CD4-positive, alpha-beta T cell treated with Interleukin-21 for 1 hour (primary cell): ENCODE measurements at places on chromosomes 3 and 15.

- DNase-seq, result no peak
Measured at GRCh38 chr15:59200560-59200959, 6.1 kb upstream of the LDHAL6B start.

DNA sequence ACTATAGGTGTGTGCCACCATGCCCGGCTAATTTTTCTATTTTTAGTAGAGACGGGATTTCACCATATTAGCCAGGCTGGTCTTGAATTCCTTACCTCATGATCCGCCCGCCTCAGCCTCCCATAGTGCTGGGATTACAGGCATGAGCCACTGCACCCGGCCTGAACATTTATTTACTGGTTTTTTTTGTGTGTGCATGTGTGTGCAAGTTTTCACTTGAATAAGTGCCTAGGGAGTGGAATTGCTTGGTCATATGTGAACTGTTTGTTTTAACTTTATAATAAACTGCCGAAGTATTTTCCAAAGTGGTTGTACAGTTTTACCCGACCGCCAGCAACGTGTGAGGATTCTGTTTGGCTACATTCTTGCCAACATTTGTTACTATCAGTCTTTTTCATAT is 14.1 kb downstream of the BBS4 start:
- DNase-seq, result no peak

DNA sequence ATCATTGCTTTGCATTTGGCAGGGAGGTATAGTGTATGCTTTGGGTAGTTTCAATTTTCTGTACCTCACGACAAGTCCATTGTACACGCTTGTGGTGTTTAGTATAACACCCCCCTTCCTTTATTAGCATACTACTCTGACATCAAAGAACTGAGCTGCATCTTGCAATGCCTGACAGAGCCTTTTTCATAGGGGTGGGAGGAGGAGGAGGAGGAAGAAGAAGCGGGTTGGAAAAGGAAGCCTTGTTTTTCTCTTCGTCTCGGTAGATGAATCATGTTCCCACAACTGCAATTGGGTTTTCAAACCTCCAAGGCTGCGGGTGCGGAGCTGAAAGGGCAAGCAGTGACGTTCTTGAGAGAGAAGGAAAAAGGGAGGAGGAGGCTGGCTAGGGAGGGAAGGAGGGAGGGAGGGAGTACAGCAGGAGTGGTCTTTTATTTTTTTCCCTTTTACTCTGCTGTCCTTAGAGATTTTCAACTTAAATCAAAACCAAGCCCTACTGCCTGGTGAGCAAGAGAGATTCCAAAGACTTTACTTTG is 175.7 kb downstream of the KLHL25 start:
- DNase-seq, result peak; percentile 71

DNA sequence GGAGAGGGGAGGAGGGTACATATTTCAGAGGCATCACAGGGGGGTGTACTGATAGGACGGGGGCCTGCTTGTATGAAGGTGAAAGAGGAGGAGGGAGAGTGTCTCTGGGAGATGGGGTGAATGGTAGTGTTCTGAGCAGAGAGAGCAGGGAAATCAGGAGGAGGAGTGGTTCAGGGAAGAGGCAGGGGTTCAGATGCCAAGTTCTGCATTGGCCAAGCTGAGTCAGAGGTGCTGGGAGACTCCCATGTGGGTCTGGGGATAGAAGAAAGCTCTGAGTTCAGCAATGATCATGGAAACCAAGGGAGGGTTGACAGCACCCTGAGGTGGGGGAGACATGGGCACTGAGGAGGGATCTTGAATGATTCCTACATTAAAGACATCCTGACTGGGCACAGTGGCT is 3.0 kb downstream of the CYP8B1 start:
- DNase-seq, result no peak

- peak; percentile 56 for DNase-seq
Measured at GRCh38 chr15:73265536-73266153, 103.1 kb downstream of the HCN4 start.

DNA sequence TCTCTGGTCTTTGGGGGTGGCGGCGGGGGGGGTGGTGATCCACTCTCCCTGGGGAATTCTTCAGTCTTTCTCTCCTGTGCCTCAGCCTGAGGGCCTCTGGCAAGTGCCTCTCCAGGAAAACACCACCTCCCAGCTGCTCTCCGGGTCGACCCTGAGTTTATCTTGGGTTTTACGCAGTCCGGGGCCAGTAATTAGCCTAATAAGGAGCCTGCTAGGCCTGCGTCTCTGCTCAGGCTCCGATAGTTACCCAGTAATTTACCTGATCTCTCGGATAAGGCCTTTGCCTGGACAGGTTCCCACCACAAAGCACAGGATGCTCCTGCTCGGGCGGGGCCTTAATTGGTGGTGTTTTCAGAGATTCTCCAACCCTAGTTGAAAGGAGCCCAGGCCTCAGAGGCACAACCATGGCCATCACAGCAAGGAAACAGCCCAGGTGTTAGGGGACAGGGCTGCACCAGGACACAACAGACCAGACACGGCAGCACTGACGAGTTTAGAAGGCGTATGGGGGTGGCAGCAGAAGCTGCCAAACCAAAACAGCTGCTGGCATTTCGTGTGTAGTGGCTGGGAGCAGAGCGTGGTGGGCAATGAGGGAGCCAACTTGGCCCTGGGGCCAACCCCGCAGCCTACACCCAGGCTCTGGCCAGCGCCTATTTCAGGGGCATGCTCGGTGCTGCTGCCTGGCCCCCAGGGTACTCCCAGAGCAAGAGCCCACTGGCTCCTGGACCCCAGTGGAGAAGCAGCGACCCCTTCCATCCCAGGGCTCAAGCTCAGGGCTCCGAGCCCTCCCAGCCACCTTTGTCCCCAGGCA is 71.4 kb downstream of the KLF13 start:
- DNase-seq, result no peak

DNA sequence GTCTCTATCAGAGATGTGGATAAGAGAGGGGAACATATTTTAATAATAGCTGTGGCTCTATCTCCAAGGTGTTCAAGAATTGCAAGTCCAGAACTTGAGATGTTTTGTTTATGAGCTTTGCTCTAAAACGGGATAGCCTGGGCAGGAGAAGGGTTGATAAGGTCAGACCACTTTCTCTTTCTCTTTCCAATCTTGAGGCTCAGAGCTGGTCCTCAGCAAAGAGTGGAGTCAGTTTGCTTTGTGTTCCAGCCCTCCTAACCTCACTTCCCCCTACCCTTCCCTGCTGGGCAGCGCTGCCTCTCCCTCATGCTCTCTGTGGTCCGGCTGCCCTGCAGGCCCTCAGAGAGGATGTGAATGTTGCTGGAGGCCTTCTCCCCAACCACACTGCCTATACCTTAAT is 13.8 kb downstream of the KLHL6 start:
- DNase-seq, result peak; percentile 21

- DNase-seq, result peak; percentile 6
Measured at GRCh38 chr3:78645628-78646310, 1122.0 kb downstream of the ROBO1 start.

DNA sequence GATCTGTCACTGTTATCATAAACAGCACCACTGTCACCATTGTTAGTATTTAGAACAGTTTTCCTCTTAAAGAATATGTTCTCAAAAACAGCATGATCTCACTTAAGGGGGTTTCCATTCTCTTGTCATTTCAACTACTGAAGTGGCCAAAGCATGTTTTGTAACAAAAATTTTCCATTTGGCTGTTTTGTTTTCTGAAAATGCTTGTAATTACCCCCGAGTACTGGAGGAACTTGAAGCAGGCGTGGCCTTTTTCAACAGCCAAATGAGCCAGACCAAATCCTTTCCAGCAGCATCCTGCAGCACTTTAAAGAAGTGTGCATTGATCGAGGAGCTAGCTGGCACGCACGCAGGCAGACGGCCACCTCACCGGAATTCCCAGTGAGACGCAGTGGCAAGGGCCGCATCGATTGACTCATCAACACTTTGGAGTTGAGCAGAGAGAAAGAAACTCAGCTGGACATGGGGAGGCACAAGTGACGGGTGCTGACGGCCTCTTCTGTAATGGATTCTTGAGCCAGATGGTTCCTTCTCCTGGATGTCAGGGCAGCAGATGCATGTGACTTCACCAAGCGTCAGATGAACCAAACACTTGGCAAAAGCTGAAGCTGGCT is 234.3 kb upstream of the IGF1R start:
- no peak for DNase-seq

- no peak for DNase-seq
Measured at GRCh38 chr3:43692971-43693370, 2.2 kb downstream of the ABHD5 start.

- DNase-seq, result no peak
Measured at GRCh38 chr3:168285506-168285905, 189.8 kb upstream of the GOLIM4 start.

GRCh38 chr3:23099677-23100076 is 103.5 kb upstream of the UBE2E2 start:
- no peak for DNase-seq

DNA sequence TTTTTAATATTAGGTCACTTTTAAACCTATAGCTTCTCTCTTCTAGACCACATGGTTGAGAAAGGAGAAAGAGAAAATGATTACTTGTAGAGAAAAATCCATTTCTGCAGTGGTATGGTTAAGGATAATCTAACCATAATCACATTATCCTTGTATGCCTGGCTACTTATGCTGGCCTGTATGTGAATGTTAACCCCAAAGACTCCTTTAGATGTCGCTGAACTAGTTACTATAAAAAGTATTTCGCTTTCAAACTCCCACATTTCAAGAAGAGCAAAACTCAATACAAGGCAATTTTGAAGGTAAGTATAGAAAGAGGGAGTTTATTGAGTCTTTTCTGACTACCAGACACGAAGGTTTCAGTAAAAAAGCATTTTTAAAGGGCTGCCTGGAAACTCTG is 2.2 kb downstream of the KCTD6 start:
- no peak for DNase-seq

GRCh38 chr15:28889346-28889745 is 3.6 kb downstream of the APBA2 start:
- DNase-seq, result no peak

- DNase-seq, result no peak
Measured at GRCh38 chr3:135966271-135966961, 888 bp downstream of the PPP2R3A start.

DNA sequence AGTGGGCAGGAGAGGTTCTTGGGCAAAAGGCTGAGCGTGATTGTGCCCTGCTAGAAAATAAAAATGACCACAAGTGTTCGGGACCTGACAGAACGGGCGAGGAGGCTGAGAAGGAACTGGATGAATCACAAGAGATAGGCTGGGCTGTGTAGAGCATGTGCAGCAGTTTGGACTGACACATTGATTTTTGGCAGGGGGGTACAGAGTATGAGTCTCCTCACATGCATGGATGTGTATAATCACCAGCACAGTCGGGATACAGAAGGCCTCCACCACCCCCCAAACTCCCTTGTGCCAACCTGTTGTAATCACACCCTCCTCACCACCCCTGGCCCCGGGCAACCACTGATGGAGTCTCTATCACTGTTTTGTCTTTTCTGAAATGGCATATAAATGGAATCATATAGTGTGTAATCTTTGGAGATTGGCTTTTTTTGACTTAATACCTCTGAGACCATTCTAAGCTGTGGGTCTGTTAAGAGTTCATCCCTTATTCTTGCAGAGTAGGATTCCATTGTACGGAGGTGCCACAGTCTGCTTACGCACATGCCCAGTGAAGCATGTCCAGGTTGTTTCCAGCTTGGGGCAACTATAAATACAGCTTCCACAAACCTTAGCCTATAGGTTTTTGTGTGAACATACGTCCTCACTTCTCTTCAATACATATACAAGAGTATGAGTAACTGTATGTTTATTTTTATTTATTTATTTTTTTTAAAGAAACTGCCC is 438.8 kb downstream of the FOXP1 start:
- no peak for DNase-seq

GRCh38 chr3:126965526-126966080 is 17.3 kb upstream of the PLXNA1 start:
- no peak for DNase-seq

DNA sequence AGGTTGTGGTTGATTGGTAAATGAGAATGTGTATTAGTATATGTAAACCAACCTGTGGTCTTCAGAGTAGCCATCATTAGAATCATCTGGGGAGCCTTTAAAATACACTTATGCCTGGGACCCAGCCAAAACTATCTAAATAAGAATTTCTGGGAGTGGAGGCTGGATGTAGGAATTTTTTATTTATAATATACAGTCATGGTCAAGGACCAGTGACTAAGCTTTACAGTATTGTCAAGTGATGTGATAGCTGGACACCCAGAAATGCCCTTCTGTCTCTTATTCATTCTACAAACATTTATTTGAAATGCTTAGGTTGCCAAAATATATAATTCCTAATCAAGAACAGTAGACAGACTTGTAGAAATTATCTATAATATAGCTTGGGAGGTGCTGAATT is 132.2 kb downstream of the MBNL1 start:
- no peak for DNase-seq

DNA sequence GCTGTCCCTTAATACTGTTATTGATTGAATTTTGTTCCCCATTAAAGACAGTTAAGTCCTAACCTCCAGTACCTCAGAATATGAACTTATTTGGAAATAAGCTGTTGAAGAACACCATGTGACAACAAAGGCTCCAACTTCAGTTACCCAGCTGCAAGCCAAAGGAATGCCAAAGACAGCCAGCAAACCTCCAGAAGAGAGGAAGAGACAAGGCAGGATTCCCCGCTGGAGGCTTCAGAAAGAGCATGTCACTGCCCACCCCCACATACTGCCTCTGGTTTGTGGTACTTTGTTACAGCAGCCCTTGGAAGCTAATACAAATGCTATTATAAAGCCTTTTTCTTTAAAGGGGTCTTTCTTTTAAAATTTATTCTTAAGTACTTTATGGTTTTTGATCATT is 18.4 kb upstream of the NEK10 start:
- DNase-seq, result no peak

- no peak for DNase-seq
Measured at GRCh38 chr3:122272879-122273278, 52.2 kb upstream of the CSTA start.

GRCh38 chr15:77070180-77070494 is 772 bp downstream of the TSPAN3 start:
- DNase-seq, result no peak

DNA sequence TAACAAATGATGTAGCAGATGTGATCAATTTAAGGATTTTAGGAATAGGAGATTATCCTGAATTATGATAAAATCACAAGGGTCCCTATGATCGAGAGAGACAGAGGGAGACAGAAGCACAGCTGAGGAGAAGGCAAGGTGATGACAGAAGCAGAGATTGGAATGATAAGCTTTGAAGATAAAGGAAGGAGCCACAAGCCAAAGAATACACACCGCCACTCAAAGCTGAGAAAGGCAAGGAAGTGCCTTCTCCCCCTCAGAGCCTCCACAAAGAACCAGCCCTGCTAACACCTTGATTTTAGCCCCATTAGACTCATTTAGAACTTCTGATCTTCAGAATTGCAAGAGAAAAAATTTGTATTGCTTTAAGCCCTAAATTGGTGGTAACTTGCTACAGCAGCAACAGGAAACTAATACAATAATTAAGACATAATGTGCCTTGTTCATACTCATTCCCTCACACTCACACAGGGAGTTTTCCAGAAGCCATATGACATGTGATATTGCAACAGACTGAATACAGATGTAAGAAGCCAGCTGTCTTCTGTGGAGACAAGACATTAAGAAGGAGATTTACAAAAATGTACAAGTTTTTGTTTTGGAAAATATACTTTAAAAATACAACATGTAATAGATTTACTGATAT is 38.2 kb downstream of the TRANK1 start:
- DNase-seq, result peak; percentile 47

- DNase-seq, result no peak
Measured at GRCh38 chr15:98983334-98983733, 24.3 kb downstream of the PGPEP1L start.
